Midbrain (tissue), 1 donor: ENCODE measurements at places on chromosomes 7 and 10.

DNA sequence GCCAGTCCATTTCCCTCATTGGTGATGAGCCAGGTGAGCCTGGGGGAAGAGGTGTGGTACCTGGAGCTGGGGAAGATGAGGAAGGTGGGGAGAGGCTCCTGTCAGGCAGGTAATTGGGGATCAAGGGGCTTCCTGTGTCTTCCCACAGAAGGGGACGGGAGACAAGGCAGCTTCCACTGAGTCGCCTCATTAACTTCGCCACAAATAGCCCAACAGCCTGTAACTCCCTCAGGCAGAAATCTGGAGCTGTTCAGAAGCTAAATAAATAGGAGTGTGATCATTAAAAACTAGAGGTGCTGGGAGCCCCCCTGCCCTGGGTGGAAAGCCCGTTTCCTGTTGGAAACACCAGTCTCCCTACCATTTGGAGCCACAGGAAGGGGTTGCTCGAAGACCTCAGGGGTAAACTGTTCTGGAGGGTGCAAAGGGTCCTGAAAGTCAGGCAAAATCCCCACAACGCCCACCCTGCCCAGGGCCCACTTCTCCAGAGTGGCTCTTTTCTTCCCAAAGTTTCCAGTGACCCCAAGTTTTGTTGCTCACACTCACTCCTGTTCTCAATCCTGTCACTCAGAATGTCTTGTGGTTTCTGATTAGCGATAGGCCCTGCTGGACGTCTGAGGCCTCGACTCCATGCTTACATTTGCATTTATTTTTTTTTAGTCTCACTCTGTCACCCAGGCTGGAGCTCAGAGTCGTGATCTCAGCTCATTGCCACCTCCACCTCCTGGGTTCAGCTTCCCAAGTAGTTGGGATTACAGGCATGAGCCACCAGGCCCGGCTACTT is 25.7 kb downstream of the UNC5B start:
- DNase-seq: no peak

- DNase-seq: no peak
Observed at GRCh38 chr10:23945845-23946244, 263.1 kb upstream of the KIAA1217 start.

DNA sequence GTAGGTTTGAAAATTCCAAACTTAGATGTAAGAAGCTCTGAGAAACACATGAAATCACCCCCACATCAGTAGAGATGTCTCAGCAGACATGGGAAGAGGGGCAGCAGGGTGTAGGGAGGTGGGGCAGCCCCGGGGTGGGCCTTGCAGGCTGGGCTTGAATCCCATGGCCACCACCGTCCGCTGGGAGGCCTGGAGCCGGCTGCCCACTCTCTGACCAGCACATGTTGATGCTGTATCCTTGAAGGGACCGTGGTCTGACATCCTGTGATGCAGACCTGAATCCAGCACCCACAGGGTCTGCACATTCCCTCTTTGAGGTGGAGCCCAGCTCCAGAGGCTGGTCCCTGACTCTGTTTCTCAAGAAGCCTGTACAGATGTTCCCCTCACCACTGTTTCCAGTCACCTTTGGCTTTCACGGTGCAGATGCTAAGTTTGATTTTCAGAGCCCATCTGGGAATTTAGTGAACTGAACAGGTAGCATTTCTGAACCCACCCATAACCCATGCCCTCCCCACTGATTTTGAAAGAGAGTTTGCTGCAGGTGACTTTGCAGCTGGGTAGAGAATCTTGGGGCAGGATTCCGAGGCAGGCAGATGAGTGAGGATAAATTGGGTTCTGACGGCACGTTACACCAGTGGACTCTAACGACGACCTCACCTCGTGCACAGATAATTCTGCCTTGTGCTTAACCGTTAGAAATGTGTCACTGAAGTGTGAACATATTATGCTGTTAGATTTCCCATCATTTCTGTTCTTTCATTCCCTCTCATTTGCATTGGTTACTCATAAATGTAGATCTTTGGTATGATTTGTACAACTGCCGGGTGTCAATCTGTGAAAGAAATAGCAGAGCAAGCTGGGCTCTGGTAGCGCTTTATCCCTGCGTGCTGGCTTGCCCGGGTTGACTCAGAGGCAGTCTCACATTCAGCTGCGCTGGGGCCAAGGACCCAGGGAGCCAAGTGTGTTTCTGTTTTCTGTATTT is 45.7 kb downstream of the IKZF1 start:
- no peak for DNase-seq

- no peak for DNase-seq
Observed at GRCh38 chr10:87593702-87594101, 66.0 kb upstream of the PAPSS2 start.

DNA sequence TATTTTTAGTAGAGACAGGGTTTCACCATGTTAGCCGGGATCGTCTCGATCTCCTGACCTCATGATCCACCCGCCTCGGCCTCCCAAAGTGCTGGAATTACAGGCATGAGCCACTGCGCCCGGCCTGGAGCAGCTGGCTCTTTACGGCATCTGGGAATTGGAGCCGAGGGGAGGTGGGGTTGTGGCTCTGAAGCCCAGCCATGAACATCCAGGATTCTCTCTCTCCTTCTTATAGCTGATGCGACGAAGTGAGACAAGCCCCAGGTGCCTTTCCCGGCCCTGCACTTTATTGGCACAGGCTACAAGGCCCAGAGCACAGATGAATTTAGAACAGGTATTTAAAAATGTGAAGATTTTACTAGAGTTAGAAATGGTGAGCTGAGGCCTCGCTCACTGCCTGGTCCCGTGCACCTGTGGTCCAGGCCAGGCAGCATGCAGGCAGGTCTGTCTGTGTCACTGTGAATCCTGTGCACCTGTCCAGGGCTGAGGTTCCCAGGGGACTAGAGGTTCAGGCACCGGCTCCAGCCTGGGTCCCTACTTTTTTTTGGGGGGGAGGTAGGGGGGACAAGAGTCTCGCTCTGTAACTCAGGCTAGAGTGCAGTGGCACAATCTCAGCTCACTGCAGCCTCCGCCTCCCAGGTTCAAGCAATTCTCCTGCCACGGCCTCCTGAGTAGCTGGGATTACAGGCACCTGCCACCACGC is 379.7 kb upstream of the FOXK1 start:
- DNase-seq: no peak

DNA sequence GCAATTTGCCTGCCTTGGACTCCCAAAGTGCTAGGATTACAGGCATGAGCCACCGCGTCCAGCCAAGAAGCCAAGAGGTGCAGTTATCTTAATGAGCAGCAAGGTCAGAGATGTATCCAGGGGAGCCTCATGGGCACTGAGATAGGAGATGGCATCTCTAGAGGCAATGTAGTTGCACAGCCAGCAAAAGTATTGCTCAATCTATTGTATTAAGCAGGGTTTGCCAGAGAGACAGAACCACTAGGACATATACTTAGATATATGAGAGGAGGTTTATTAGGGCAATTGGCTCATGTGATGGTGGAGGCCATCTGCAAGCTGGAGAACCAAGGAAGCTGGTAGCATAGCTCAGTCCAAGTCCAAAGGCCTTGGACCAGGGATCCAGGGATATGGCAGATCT is 16.3 kb upstream of the VPS26A start:
- no peak for DNase-seq

DNA sequence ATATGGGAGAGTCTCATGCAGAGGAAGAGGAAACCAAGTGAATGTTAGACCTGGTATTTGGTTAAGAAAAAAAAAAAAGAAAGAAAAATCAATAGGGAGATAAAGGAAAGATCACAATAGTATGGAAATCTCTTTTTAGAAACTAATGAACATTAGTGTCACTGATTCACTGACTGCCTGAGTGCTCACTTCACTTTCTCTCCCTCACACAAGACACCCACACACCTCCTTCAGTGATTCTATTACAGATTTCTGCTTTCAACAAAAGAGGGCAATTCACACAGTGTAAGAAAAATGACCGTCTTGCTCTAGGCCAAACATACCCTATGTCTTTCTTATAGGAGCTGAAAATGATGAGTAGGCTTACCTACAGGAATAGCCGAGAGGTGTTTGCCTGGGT is 6.0 kb downstream of the GPR158 start:
- no peak for DNase-seq

DNA sequence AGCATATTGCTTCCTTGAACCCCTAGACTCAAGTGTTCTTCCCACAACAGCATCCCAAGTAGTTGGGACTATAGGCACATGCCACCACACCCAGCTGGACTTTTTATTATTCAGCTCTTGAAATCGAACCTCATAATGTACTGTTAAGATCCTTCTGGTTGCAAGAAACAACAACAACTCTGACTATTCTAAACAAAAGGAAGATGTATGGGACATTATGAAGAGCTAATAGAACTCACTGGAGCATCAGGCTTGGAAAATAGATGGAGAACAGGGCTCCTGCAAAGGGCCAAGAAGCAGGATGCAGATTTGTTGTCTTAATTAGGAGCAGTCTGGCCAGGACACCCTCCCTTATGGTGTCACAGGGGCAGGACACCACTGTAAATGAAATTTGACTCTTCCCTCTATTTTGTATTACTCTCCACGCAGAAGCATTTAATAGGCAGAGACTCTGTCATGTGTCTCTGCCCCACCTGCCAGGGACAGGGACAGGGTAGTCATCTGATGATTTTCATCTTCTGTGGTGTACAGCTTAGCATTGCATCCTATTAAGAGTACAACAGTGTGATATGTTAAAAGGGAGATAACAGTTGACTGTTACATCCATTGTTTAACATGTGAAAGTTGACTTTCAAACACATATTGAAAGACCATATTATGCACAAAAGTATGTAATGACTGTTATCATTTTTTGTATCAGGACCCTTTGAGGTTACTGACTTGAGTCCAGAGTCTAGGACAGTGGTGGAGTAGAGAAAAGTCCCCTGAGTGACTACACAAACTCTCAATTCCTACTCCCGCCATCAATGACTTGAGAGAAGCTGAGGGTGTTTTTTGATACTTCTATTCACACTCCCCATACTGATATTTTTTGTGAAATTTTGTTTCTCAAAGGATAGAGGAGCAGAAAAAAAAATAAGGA is 157.3 kb downstream of the LRRC4 start:
- DNase-seq: no peak

GRCh38 chr7:106806556-106806955 is 58.5 kb upstream of the PIK3CG start:
- no peak for DNase-seq

DNA sequence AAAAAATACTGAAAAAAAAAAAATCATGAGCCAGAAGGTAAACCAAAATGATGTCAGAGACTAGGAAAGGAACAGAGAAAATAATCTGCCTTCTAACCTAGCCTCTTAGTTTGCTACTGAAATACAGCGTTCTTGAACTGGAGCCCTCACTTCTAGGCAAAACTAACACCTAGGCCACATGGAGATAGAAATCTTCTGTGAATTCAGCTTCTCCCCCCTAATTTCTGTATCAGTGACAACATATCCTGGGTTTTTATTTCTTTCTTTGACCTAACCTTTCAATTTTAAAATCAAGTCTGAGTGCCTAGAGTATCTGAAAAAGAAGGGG is 100.1 kb upstream of the GLCCI1 start:
- no peak for DNase-seq

DNA sequence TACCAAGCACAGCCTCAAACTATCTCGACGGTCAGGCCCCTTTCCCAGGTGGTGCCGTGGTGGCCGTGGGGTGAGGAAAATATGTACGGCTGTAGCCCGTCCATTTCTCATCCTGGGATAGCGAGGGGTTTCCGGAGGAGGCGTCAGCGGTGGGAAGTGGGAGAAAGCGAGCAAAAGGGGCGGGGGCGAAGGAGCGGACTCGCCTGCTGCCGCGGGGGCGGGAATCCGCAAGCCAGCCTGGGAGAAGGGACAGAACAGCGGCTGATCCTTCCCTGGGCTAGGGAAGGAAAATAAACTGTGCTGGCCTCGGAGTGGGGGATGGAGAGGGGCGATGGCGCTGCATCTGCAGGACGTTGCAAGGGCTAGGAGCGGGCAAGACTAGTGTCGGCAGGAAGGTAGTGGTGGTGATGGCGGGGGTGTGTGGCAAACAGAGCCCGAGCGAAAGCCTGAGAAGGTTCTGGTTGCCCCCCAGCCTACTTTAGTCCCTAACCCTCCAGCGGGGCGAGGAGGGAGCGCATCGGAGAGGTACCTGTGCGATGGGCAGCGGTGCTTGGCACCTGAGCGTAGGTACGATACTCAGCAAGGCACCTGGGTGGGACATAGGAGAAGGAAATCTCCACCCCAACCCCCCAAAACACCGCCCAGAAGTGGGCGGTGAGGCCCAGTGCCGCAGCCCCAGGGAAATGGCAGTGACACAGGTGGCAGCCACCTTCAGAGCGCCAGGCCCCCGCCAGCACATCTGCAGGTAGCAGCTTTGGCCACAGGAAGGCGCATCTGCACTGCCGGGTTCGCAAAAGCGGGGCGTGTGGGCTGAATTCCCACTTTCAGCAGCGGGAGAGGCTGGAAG is 49.9 kb upstream of the STEAP1B start:
- DNase-seq: no peak

- DNase-seq: no peak
Observed at GRCh38 chr10:110918269-110918642, 724 bp downstream of the BBIP1 start.

DNA sequence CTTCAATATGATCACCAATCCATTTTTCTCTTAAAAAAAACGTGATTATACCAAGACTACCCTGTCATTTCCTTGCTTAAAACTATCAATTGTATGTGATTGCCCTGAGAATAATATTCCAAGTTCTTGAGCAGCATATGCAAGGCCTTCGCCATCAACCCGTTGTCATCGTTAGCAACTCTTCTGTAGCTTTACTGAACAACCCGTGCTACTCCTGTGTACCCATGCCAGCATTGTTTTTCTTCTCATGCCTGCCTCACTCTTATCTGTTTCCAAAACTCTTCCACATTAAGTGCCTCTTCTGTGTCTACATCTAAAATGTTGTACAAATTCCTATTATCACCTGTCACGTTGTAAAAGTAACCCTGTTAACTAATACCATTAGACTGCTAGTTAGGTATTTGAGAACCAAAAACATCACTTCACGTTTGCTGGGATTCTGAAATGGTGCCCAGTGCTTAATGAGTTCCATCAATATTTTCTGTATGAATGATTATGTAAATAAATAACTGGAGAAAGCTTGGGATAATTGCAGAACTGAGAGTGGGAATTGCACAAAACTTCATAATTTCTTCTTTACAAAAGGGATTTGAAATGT is 10.5 kb downstream of the CAV2 start:
- no peak for DNase-seq

- DNase-seq: no peak
Observed at GRCh38 chr7:158804335-158804734, 25.0 kb downstream of the ESYT2 start.

DNA sequence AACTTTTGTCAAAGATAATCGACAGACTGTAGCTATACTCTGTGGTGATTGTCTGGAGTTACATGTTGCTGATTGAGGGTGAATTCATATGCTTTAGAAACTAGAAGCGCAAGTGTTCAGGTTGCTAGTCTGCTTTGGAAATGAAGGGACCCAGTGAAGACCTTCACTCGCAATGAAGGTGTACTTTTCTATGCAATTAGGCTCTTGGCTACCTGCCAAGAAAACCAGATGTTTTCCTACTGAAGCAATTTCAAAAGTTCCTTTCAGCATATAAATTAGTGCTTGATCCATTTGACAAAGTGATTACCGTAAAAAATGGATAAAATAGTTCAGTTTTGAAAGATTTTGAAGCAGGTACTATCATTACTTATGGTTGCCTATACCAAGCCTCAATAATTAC is 10.0 kb upstream of the STK31 start:
- no peak for DNase-seq

GRCh38 chr10:48762064-48763042 is 77.7 kb downstream of the WDFY4 start:
- DNase-seq: no peak

- no peak for DNase-seq
Observed at GRCh38 chr7:139776486-139777132, 1.2 kb downstream of the HIPK2 start.

- DNase-seq: no peak
Observed at GRCh38 chr10:132453470-132453861, 56.5 kb downstream of the PWWP2B start.

GRCh38 chr10:126384269-126384873 is 3.9 kb downstream of the ADAM12 start:
- no peak for DNase-seq

- DNase-seq: no peak
Observed at GRCh38 chr10:49562893-49563292, 24.0 kb upstream of the ERCC6 start.
